ENCODE measurements at places on chromosomes 7 and 10.

- DNase-seq: no peak
Observed at GRCh38 chr7:36208997-36209813, 56.2 kb downstream of the EEPD1 start.

DNA sequence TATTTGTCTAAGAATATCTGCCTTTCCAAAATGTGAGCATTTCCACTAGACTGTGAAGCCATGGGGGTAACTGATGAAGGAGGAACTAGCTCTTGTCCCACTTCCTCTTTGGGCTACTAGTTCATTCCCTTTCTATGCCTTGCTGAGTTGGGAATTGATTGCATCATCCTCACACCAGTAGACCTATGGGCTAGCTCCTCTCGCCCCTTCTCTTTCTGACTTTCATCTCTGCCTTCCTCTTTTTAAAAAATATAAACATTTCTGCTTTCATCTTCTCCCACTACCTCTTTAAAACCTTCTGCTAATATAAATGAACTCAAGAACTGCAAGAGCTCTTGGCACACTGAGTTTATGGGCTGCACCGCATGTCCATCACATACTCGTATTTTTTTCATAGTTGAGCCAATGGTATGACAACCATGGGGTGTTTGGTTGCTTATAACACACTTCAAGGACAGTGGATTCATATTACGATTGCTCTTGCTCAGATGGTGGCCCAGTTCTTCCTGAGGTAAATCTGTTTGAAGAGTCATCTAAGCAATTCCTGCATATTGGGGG lies 182.0 kb downstream of the REEP3 start:
- DNase-seq: no peak

DNA sequence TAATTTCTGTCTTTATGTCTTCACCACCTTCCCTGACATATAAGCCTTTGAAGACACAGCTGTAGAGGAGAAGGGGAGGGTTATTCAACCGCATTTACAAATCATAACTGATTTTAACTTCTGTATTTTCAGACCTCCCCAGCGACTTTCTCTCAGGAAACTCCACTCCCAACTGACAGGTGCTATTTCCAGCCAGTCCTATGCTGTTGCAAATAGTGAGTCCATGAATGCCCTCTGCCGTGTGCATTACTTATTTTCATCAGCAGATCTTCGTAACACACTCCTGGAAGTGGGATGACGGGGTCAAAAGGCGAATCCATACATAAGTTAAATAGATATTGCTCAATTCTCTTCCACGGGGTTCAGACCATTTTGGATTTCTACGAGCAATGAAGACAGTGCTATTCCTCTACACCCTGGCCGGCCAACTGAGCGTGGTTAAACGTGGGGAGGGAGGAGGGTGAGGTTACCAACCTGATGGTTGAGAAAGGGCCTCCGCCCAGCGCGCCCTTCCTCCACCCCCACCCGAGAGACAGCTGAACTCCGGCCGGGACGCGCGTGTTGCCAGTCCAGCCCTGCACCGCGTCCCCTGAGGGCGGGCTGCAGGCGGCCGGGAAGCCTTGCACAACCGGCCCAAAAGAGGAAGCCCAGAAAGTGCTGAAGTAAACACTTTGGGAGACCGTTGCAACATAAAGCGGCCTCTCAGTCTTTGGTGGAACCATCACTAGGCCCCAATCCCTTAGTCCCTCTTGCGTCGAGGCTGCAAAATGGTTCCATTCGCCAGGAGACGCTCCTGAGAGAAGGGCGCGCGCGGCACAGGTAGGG lies at the start of gene APBB1IP:
Gene APBB1IP, plus strand, starts transcription at position 705 of the 825 bp plus-strand sequence. CDS start 53,986 bp downstream, outside the sequence.
- peak; percentile 80 for DNase-seq

- no peak for DNase-seq
Observed at GRCh38 chr7:2807845-2808772, 36.0 kb downstream of the GNA12 start.

DNA sequence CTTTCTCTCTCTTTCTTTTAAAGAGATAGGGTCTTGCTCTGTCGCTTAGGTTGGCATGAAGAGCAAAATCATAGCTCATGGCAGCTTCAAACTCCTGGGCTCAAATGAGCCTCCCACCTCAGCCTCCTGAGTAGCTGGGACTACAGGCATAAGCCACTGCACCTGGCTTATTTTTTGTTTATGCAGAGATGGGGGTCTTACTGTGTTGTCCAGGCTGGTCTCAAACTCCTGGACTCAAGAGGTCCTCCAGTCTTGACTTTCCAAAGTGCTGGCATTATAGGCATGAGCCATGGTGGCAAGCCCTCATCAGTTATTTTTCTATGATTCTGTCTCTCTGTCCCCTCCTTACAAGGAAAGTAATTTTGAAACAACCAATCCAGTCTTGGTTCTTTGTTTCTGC lies 1.1 kb upstream of the BAG3 start:
- no peak for DNase-seq

DNA sequence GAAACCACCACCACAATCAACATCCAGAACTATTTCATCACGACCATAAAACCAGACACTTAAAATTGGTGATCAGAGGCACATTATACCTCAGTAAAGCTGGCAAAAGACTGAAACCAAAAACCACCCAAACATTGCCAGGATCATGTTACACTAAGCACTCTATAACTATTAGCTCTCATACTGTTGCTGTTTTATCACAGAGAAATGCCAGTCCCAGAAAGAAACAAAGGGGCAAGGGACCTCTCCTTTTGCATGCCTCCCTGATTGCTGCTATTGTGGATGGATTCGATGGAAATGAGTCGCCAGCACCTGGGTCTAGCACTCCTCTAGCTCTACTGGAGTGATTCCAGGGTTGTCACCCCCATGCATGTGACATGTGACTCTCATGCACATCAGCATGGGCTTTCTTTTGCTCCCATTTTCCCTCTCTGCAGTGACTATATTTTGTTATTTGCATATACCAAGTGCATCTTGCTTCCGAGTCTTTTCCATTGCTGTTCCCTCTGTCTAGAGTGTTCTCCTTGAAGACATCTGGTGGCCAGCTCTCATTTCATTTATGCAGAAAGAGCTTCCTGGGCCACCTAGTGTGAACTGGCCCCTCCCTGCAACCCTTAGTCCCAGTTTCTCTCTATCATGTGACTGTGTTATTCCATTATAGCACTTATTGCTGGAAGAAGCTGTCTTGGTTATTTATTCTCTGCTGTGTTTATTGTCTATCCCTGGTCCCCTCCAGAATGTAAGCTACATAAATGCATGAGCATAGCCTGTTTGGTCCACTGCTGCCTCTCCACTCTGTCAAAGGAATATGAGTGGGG lies 300.6 kb downstream of the PLXNA4 start:
- DNase-seq: no peak
